Bronchial epithelial cell (primary cell): ENCODE measurements at places on chromosomes 6 and 20. TPM values are rescaled to one million over a fixed set of nuclear protein-coding genes. Genes with fewer than 3 reads are reported as not detected.

The RUNX2 gene
- total RNA-seq: 0.38 and 0.79 TPM in 2 replicates

The BPIFB2 gene
- not detected in 2 replicates for total RNA-seq

The SNAI1 gene
- total RNA-seq: not detected in 2 replicates

The PLA2G7 gene
- total RNA-seq: not detected in 2 replicates

The SYCP2 gene
- 0.26 and 0.51 TPM in 2 replicates for total RNA-seq
